Adrenal gland (tissue), 19 donors: ENCODE measurements at places on chromosomes 7 and 10. TPM values are rescaled to one million over a fixed set of nuclear protein-coding genes. Genes with fewer than 3 reads are reported as not detected.

Gene OR13A1
- total RNA-seq: not detected

Gene NCF1
- 37.1 TPM for total RNA-seq

Gene AKR1C1
- total RNA-seq: 20.4 TPM

Gene SLC18A3
- not detected for total RNA-seq

Gene LIPK
- not detected for total RNA-seq

Gene KLLN
- total RNA-seq: 1.3 TPM

Gene CUBN
- 1.5 TPM for total RNA-seq

Gene PCGF5
- total RNA-seq: 86.1 TPM

Gene CPA1
- 2.2 TPM for total RNA-seq

Gene CDNF
- 3.7 TPM for total RNA-seq

Gene GPR146
- total RNA-seq: 8.7 TPM

Gene NXPH1
- total RNA-seq: 80.2 TPM

Gene C7orf57
- not detected for total RNA-seq

Gene LFNG
- total RNA-seq: 3.7 TPM

Gene SYT15B
- 1.1 TPM for total RNA-seq

Gene PAX2
- total RNA-seq: not detected

Gene FGF8
- not detected for total RNA-seq

Gene TUBAL3
- not detected for total RNA-seq

Gene ADRA2A
- 2.3 TPM for total RNA-seq

Gene FOXI2
- not detected for total RNA-seq
